ENCODE measurements at places on chromosomes 5 and 9.

DNA sequence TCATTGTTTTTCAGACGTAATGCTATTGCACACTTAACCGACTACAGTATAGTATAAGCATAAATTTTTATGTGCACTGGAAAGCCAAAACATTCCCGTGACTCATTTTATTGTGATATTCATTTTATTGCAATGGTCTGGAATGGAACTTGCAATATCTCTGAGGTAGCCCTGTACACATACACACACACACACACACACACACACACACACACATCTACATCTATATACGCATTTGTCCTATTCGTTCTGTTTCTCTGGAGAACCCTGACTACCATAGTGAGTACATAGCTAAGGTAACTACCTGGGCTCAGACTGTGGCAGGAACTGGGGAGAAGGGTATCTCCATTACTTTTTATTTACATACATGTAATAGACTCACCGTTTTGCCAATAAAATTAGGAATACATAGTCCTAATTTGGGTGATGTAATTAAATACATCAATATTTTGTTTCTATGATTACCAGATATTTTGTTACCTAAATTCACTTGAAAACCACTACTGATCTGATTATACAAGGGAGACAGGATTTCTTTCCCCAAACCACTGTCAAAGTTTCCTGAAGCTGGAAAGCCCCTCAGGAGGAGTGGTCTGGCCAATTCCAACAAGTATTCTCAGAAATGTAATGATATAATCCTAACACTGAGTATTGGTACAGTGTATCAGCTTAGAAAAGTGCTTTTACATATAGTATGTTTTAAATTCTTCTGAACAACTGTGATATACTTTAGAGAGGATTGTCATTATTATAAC lies 74.0 kb upstream of the PLPP1 start:
- DNase-seq: no peak

- DNase-seq: no peak
Observed at GRCh38 chr9:24036459-24036858, 210.4 kb upstream of the ELAVL2 start.

GRCh38 chr9:92714787-92715487 lies 45.0 kb upstream of the IPPK start:
- no peak for DNase-seq

DNA sequence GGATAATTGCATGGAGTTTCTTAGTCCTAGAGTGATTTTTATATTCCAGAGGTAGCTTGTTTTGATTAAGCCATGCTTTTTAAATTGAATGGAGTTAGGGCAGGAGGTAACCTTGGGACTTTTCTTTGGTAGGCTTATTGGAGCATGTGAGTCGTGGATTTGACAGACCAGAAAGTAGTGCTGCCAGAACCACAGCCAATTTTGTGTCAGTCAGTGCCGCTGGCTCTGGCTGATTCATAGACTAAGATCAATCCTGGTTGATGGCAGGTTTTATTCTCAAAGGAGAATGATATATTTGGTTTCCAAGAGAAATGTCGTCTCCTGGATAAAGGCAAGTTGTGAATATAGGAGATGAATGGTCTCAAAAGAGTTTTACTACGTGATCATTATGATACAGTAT lies 20.3 kb downstream of the RAI14 start:
- no peak for DNase-seq

- DNase-seq: no peak
Observed at GRCh38 chr5:160001457-160001856, 7.5 kb upstream of the TTC1 start.

DNA sequence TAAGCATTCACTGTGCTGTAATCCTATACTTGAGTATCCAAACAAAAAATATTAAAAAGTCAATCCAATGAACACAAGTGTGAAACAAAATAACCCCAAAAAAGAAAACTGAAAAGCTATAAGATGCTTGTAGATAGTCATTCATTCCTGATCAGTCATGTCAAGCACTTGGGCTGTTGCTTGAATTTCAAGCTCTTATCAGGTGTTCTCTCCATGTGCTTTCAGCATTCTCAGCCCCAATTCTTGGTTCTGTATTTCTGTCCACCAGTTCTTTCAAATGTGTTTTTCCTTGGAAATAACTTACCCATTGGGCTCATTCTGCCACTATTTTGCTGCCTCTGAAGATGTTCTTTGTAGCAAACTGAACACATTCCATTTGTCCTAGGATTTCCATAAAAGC lies 4.7 kb downstream of the ZFAND5 start:
- no peak for DNase-seq

DNA sequence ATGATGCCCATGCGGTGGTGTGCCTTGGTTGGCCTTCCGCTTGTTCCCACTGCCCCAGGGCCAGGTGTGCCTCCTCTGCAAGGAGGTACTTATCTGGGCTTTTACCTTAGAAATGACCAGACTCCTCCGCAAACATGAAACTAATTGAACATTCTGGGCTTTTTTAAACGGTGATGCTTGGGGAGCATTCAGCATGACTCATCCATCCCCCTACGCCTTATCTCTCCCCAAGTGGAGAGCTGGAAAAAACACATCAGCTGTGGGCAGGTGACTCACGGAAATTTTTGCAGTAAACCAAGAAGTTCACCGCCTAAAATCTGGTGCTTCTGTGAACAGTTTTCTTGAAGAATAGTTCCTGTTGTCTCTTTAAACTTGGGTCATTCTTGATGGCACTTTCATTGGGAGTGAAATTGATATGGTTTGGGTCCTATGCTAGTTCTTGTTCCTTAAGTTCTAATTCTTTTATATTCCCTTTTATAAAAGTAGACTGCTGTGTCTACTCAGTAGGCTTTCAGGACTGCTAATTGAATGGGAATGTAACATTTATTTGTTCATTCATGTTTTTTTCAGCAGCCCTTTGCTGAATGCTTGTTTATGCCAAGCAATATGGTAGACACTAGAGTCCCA lies 39.6 kb downstream of the SFXN1 start:
- DNase-seq: peak; percentile 60

- DNase-seq: no peak
Observed at GRCh38 chr9:136011703-136012496, 50.7 kb upstream of the UBAC1 start.

DNA sequence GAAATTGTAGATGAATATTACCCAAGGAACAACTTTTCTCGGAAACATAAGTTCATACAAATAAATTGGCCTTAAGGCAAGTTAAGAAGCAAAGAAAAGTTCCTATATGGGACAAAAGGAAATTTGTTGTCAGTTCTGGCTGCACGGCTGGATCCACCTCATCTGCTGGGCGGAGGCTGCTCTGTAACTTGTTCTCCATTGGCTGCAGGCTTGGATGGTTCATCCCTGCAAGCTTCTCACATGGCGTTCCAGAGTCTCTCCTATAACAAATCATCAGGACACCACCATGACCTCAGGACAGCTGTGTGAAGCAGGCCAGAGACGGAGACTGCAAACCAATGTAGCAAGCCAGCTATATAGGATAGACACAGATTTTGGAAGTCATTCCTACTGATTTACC lies 81.4 kb upstream of the DAB2 start:
- DNase-seq: no peak

DNA sequence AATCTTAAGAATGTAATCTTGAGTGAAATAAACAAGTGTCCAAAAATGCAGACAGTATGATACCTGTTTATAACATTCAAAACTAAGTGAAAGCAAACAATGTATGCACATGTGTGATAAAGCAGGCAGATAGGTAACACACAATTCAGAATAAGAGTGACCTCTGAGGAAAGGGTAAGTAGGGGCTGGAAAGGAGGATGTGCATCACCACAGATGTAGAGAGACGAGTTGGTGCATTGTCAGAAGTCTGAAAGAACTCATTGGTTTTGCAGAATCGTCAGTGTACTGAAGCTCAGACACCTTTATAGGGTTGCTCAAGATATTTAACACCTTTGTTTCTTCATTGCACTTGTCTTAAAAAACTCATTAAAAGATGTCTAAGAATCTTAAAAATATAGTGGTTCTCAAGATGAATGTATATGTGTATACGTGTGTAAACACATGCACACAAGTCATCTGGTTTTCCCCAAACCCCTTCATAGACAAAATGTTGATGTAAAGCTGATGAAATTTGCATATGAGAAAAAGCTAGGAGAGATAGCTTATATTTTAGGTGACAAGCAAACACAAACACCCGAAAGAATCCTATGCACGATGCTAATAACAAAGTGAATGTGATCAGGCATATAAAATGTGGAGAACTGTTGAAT lies 197.6 kb upstream of the MEF2C start:
- DNase-seq: no peak

DNA sequence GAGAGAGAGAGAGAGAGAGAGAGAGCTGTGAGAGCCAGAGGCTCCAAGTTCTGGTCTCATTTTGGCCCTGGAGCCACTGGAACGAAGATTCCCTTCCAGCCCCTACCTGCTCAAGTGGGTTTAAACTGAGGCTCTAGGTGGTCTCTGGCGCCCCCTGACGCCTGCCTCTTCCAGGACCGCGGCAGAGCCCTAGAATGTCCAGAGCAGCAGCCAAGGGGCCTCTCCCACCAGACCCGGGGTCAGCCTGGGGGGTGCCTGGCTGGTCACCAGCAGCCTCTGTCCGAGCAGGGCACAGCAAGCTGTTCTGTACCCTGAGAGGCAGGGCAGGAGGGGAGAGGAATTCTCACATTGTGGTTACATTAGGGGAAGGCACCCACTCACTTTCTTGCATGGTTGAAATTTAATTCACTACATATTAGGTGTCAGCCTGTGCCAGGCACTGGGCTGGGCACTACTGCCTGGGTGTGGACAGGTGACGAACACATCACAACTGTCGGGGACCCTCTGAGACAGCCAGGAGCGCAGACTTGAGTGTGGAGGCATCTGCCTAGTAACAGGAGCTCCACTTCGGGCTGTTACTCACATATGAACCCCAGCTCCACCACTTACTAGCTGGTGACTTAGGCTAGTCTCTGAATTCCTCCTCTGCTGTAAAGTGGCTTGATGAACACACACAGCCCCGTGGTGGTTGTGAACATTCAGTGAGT lies 44.5 kb downstream of the AMBP start:
- DNase-seq: no peak
